Fibroblast of skin of back (primary cell): ENCODE measurements at places on chromosomes 3 and 15.

- peak; percentile 21 for DNase-seq
Measured at GRCh38 chr3:14137004-14137403, 12.2 kb downstream of the TMEM43 start.

DNA sequence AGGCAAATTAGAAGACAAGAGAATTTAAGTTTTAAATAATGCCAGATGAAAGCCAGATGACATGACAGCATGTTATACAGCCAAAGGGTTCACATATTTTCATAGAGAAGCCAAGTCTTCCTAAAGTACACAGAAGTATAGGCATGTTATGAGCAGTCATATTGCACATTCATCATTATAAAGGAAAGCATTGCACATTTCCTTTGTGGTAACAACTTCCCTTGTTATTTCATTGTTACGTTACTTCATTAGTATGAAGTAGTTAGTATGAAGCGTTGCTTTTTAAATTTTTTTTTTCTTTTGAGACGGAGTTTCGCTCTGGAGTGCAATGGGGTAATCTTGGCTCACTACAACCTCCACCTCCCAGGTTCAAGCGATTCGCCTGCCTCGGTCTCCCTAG, 4.6 kb upstream of the ABCC5 start:
- DNase-seq = peak; percentile 15

GRCh38 chr3:171168086-171168485, 141.6 kb upstream of the SLC2A2 start:
- DNase-seq = peak; percentile 37

DNA sequence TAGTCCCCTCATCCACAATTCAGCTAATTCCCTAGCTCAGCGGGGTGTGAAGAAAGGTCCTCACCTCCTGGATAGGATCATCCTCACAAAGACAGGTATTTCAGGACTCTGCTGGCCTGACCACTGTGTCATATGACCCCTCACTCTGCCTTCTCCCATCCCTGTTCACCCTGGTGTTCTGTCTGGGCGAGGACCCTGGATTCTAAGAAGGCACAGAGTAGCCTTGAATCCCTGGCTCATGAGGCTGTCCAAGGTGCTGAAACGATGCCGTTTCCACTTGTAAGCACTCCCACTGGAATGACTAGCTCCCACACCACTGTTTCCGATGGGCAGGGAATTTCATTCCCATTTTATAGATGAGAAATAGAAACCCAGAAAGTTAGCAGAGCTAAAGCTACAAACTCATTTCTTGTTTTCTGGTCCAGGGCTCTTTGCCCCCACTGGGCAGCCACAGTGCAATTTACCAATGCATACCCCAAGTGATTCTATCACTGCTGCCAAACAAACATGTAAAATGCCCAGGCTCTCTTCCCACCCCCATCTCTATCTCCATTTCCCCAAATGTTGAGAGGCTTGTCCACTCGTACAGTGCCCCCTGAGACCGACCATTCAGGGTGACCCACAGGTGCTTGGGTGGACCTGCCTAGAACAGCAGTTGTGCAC, 83.2 kb downstream of the RAB11A start:
- peak; percentile 63 for DNase-seq

- no peak for DNase-seq
Measured at GRCh38 chr15:41900526-41901380, 6.9 kb upstream of the SPTBN5 start.

DNA sequence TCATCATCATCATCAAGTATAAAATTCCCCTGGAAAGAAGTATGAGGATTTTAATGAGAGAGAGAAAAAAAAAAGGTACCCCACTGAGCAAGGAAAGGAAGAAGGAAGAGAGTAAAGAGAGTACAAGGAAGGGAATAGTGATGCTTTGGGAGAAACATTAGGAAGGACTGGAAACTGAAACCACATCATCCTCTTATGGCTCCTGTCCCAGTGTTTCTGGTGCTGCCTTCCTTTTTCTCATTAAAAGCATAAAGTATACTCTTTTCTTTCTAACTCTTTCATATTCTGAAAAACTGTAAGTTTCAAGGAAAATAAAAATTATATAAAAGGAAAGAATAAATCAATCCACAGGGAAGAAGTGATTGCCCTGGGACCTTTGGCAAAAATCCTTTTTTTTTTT, 616.4 kb upstream of the CBLB start:
- no peak for DNase-seq

- peak; percentile 5 for DNase-seq
Measured at GRCh38 chr3:17935222-17935621, 192.8 kb upstream of the TBC1D5 start.

DNA sequence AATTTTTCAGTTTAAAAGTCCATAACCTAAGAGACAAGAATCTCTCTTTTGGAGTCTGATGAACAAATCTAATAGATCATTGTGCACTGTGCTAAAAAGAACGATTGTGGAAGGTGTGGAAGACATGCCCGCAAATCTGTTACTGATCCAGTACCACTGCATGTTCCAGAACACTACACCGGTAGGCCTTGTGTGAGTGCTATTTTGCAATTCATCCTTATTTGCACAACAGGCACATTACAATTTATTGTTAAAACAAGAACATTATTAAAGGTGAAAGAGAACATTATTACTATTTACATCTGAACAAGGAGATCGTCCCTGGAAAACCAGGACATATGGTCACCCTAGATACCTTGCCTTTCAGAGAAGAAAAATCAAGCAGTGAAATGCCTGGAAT, 205.7 kb upstream of the NECTIN3 start:
- no peak for DNase-seq

- peak; percentile 32 for DNase-seq
Measured at GRCh38 chr3:66378256-66378655, 122.6 kb downstream of the LRIG1 start.

DNA sequence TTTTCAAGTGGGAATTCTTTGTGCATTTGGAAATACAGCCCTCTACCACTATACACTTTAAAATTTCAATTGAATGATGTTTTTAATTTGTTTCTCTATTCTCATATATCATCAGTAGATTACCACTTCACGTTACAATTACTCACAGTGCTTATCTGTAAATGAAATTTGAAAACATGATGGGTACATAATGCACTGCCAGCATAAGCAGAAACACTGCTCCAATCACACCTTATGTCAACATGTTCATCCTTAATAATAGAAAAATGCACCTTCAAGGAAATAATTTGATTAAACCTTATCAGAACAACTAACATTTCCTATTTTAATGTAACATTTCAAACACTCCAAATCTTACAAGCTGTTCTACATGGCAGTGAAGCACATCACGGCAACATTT, 718.4 kb downstream of the GBE1 start:
- DNase-seq = no peak

- no peak for DNase-seq
Measured at GRCh38 chr3:72006631-72007556, 221.9 kb upstream of the PROK2 start.

- no peak for DNase-seq
Measured at GRCh38 chr3:113828600-113828999, 10.0 kb upstream of the GRAMD1C start.

GRCh38 chr3:146544929-146545528, 622 bp upstream of the PLSCR1 start:
- DNase-seq = no peak

- peak; percentile 15 for DNase-seq
Measured at GRCh38 chr3:8891303-8891702, 72.0 kb downstream of the RAD18 start.

DNA sequence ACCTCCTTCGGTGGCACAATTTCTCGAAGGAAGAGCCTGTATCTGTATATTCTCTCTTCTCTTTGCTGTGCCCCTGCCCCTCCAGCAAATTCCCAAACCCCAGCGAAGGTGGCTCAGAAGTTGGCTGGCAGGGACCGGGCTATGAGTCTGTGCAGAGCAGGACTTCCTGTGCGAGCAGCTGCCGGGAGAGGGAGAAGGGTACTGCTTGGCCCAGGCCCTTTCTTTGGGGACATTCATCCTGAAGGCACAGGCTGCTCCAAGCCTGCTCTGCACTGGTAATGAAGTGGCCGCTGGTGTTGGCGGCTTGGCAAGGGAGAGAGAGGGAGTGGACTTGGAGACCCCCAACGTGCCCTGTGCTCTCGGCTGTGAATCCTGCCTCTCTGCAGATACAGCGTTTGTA, 1.5 kb downstream of the SLC6A11 start:
- no peak for DNase-seq

GRCh38 chr15:98654790-98655360, 6.5 kb downstream of the IGF1R start:
- DNase-seq = no peak

DNA sequence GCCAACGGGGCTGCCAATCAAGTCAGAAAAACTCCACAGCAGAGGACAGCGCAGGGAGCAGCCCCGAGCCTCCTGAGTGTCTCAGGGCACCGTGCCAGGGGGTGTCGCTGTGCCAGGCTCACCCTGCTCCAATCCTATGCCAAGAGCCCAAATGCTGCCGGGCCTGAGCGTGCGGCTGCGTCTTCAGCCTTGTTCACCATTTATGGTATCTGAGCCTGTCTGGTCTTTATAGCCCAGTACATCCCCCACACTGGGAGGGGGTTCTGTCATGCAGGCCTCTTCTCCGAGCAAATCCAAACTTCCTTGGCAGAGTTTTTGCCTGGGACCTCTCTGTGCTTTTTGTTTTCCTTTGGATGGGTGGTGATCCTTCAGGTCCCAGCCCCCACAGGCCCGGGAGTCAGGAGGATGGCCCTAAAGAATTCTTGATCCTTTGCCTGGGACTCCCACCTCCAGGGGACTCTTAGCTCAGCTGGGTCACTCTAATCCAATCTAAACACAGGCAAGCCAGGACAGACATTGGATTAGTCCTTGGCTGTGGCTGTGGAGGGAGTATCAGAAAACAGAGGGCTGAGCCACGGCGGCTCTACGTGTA, 135.1 kb upstream of the HACD2 start:
- DNase-seq = peak; percentile 56

- no peak for DNase-seq
Measured at GRCh38 chr3:119315600-119316312, 21.6 kb downstream of the ARHGAP31 start.

GRCh38 chr15:92682741-92683510, 27.4 kb upstream of the FAM174B start:
- peak; percentile 18 for DNase-seq

DNA sequence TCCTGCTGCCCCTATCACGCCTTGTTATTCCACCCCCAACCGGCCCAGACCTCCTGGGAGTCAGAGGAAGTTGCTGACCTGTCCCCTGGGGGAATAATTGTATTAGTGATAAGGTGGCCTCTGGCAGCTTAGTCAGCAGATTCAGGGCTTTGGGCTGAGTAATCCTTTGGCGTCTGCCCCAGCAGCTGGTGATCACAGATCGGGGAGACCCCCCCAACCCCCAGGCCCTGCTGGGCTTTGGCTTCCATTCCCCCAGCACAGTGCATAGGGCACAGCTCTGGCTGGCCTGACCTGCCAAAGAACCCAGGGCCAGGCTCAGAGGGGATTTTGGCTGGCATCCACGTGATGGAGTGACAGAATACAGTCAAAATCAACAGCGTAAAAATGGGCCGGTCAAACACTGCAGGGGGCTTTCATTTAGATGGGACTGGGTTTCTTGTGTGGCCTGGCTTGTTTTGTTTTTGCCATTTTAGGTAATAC, 3.9 kb upstream of the NR2E3 start:
- peak; percentile 46 for DNase-seq

DNA sequence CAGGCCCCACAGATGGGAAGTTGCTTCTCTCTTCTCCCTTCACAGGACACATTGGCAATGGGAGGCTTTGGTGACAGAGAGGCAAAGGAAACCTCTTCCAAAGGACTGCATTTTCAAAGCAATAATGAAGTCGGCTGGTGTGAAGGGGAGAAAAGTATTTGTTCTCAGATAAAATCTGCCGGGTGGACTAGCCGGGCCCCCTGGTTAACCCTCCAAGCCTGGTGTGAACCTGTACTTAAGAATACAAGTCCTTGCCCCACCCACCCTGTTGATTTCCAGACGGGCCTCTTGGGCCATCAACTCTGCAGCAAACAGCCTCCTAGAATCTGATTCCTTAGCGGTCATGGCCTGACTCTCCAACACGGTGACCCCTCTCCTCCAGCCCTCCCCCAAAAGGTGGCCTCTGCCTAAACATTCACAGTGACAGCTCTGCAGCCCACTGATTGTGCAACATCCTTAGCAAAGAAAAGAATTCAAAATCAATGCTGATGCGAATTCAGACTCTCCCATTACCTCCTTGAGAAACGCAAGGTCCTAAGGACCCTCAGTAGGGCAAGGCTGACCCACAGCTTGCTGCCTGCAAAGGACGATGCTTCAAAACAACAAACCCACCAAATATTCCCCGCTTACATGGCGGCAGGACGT, 9.9 kb downstream of the TLE3 start:
- DNase-seq = no peak
